ENCODE measurements at places on chromosomes 3 and 15.

DNA sequence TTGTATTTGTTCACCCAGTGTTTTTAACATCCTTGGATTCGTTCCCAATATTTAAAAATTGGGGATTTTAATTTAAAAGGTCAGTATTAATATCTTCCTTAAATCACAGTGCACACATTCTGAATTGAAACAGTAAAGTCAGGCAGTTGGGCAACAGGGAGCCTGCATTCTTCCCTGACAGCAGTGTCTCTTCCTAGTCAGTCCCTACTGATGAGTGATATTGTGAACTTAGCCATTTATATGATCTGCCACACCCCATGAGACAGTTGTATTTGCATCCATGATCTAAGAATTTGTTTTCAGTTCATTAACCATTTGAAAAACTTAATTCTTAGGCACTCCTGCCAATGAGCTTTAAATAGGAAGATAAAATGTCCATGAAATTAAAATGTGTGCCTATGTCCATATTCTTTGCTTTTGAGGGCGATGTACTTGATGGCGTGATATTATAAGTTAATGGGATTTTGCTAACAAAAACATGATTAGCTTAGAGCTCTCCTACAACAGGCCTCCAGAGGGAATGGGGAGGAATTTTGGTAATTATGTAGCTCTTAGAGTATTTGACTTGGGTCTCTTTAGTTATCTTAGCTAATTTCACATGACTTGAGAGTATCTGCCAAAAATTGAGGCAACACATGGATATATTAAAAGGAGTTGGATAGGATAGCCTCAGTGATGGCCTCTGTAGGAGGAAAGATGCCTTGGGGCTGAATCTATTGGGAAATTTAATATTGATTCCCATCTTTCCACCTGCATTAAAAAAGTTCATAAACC is 219.3 kb downstream of the PTPRG start:
- DNase-seq = no peak

GRCh38 chr3:47512416-47513124 is 942 bp downstream of the ELP6 start:
- DNase-seq = peak; percentile 7

DNA sequence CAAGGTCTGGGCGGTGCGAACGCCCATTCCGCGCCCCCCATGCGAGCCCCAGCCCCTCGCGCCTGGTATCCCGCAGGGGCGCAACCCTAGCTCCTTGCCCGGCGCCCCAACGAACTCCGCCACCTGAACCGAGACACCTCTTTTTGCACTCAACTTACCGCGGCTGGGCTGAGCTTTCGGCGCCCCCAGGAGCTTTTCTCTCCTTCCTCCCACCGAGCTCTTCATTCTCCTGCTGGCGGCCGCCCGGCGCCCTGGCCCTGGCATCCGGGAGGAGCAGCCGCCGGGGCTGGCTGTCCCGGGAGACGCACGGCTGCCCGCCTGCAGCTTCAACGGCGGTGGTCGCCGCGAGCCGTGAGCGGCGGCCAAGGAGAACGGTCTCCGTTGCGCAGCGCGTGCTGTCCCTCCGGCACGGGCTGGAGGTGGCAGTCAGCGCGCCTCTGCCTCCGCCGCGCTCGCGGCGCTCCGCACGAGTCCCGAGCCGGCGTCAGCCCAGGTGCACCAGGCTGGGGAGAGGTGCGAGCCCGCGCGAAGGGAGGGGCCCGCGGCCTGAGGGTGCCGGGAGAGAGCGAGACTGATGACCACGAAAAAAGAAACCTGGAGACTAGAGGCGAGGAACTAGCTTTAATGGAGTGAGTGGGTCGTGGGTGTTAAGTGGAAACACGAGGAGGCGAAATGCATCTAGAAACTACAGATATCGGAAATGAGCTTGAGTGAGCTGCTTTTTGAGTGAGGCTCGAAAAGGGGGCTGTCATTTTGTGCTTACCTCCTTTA is 621.5 kb upstream of the ZNF385D start:
- no peak for DNase-seq

DNA sequence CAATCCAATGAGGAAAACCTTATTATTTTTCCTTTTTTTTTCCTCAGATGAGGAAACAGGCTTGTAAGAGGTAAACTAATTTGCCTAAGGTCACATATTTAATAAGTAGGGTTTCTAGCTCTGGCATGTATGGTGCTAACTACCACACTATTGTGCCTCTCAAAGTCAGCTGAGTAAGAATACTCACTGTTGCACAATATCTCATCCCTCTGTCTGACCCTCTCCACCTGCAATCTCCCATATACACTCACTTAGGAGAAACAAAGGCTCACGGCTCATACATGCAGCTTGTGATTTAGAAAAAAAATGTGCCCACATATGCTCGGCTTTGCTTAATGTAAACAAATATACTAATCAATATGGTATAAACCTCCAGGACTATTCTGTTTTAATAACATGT is 10.4 kb upstream of the ARIH1 start:
- no peak for DNase-seq

DNA sequence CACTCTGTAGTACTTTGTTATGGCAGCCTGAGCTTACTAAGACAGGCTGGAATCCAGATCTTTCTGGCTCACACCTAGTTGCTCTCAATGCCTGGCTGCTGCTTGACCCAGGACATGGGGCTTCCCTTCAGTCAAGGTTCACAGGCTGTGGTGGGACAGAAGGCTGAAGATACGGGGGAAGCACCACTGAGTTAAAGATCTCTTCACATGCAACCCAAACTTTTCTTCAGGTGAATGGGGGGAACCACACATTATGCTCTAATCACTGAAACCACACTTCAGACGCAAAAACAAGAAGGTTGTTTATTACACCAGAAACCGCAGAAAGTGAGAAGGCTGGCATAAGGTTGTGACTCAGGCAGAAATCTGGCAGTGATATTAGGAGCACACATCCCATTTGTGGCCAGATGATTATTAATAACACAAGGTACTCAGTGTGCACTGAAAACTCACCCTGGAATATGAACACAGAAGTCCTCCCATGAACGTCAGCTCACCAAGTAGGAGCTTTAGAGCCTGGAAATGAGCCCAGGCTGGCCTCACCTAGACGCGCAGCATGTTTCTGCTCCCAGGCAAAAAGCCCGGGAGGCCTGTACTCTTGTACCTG is 230.5 kb upstream of the CHRNA7 start:
- no peak for DNase-seq

DNA sequence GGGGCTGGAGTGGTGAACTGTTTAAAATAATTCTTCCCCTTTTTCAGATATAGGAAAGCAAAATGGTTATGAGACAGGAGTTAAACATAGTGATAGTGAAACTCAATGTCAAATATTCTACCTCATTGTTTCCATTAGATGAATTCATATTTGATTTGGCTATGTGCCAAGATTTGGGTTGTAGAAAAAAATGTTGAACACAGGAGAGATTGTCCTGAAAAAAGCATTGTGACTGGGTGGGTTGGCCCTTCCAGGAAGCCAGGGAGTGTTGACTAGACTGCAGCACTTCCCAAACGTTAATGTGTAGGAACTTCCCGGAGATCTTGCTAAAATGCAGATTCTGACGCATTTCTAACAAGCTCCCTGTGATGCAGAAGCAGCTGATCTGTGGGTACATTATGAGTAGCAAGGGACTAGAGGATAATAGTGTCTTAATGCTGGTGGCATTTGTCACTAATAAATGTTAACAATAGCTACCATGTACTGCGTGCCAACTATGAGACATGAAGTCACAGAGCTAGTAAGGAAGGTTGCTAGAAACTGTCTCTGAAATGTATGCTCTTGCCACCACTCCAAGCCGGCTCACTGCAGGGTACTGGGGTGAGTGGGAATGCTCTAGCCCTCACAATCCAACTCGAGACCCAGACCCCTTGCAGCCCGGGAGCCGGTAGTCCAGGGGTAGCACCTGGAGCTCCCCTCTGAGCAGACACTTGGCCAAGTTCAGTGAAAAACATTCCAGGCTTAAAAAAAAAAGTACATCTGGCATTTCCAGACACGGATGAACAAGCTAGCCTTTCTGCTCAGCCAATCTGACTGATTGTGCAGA is 120.6 kb downstream of the CD47 start:
- DNase-seq = no peak

DNA sequence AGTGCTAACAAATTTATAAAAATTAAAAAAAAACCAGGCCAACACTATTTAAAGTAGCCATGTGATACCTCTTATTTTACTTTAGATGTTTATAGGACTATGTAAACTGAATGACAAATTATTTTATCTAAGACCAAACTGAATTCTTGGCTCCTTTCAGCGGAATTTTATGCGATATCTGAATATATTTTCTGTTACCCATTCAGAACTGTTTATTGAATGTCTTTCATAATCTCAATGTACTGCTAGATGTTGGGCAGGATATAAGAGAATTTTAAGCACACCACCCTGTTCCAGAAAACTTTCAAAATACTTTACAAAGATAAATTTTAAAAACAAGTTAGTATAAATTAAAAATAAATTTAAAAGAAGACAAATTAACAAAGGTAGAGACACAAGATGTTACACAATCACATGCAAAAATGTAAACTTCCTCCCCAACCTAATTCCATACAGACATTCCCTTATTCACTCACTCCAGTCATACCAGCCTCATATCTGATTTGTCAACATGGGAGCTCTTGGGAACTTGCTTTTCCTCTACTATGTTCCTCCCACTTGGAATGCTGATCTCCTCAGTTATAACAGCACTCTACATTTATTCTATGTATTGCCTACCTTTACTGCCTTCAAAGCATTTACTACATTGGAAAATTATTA is 154.6 kb upstream of the MBNL1 start:
- DNase-seq = no peak

DNA sequence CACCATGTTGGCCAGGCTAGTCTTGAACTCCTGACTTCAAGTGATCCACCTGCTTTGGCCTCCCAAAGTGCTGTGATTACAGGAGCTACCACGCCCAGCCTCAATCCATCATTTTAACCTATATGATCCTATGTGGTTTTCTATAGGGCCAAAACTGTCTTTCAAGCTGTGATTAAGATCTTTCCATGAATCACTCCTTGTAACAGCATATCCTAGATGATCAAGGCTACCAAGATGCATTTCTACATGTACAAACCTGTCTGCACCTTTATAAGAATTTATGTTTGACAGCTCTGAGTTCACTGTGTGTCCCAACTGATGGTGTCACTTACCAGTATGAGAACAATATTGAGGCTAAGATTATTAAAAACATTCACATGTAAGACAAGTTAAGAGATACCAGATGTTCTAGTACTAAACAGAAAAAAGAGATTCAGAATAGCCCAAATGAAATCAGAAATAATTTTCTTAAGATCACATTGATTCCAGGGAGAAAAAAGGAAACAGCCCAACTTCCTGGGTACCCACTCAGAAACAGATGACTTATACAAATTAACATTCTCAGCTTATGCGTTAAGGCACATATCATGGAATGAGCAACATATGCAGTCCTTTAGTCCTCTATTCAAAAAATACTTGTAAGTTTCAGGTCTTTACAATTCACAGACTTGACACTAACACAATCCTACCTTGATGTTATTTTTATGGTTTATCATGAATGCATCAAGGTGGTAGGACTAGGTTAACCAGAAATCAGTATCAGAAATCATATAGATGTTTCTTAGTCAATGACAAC is 24.8 kb upstream of the PPIB start:
- DNase-seq = no peak

- DNase-seq = no peak
These were observed 4.8 kb downstream of the CHSY1 start for GRCh38 chr15:101246824-101247745.

- no peak for DNase-seq
These were observed 11.9 kb downstream of the CXCR6 start for GRCh38 chr3:45955017-45955647.

DNA sequence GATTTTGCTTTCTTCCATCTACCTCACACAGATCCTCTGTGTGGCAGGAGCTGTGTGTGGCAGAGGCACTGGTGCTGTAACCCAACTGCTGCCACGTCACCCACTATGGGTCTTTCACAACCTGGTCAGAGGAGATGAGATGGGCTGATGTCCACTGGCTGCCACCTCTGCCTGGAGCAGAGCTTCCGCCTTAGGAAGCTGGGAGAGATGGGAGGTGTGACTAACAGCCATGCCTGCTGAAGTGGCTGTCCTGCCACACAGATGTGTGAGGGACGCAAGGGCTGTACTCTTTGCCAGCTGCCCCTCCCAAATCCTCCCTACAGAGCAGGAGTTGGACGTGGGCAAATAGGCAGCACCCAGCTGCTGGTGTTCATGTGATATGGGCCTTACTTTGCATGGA is 329.5 kb downstream of the GABRB3 start:
- DNase-seq = no peak

GRCh38 chr3:169886671-169887070 is 16.9 kb upstream of the LRRC31 start:
- no peak for DNase-seq

- DNase-seq = no peak
These were observed 40.1 kb downstream of the ANAPC13 start for GRCh38 chr3:134445636-134446035.

DNA sequence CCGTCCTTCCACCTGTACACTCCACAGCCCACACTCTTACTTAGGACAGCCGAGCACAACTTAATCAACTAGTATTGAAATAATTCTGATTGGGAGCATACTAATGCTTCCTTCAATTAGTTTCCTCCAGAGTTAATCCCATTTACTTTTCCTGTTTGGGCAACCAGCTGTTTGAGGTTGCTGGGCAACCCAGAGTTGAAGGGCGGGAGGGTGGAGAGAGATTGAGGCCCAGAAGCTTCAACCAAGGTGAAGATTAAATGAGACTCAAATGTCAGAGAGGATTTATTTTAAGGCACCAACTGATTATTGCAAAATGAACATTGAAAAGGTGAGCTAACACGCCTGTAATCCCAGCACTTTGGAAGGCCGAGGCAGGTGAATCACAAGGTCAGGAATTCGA is 428.5 kb upstream of the SEMA6D start:
- DNase-seq = no peak

GRCh38 chr15:58518626-58519025 is 86.8 kb downstream of the LIPC start:
- no peak for DNase-seq

DNA sequence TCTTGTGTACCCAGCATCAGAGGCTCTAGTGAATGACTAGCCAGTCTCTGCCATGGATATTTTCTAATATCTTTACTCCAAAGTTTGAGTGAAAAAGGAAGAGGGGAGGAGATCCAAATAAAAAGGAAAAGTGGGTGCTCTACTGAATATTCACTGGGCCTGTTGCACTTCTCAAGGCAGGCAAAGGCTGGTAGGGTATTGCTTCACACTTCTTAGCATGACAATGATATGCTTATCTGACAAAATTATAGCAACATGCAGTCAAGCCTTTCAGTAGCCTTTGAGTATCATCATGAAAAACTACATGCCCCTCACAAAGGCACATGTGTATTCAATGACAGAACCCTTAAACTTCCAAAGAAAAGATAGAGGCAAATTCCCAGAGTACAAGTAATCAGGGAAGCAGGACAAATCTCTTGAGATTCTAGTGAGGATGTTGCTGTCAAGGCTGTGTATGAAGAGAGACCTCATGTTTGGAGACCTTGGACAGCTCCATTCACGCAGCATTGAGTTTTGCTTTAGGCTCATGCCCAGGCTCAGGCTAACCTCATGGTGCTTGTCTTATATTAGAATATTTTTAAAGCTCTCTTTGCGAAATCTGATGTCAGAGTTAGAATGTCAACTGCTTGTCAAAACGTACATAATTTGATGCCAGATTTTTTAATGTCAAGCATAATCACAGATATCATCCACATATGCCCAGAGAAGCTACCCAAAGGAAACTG is 506.9 kb downstream of the OCA2 start:
- no peak for DNase-seq

- DNase-seq = no peak
These were observed 317.4 kb downstream of the FHIT start for GRCh38 chr3:60933824-60934223.

- DNase-seq = no peak
These were observed 3.5 kb upstream of the POPDC2 start for GRCh38 chr3:119663885-119664284.

GRCh38 chr3:157487339-157487738 is 15.9 kb downstream of the VEPH1 start:
- no peak for DNase-seq
